HFFc6 (cell line): ENCODE measurements at places on chromosomes 11 and 22.

DNA sequence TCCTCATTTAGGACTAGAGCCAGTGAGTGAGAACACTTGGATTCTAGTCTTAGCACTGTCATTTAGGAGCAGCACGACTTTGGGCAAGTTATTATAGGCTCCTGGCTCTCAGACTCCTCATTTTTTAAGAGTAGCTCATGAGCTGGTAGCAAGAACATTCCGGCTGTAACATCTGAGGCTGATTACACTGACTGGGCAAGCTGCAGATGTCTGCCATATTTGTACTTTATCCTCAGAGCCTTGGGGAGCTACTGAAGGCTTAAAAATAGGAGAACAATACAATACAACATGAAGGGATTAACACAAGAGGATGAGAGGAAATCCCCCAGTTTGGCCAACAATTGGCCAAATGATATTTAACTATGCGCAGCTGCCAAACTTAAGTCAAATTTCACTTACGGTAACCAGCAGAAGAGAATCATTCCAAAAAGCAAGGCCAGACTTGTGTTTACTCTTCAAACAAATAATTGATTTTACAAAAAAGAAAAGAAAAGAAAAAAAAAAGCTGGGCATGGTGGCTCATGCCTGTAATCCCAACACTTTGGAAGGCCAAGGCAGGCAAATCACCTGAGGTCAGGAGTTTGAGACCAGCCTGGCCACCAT is 113.1 kb upstream of the ARHGAP42 start:
- DNase-seq: no peak

- no peak for DNase-seq
Measured at GRCh38 chr11:8041576-8041975, 39.4 kb upstream of the TUB start.

- DNase-seq: no peak
Measured at GRCh38 chr22:48449466-48450187, 1378.0 kb downstream of the BRD1 start.

- no peak for DNase-seq
Measured at GRCh38 chr11:122743949-122744348, 88.4 kb downstream of the UBASH3B start.

GRCh38 chr11:124068601-124069110 is 27.5 kb upstream of the OR10G7 start:
- no peak for DNase-seq

- DNase-seq: no peak
Measured at GRCh38 chr11:15968461-15969130, 387.8 kb downstream of the SOX6 start.

GRCh38 chr11:70623906-70624597 is 225.7 kb downstream of the CTTN start:
- DNase-seq: no peak

GRCh38 chr22:48751539-48752437 is 1075.9 kb downstream of the BRD1 start:
- no peak for DNase-seq

DNA sequence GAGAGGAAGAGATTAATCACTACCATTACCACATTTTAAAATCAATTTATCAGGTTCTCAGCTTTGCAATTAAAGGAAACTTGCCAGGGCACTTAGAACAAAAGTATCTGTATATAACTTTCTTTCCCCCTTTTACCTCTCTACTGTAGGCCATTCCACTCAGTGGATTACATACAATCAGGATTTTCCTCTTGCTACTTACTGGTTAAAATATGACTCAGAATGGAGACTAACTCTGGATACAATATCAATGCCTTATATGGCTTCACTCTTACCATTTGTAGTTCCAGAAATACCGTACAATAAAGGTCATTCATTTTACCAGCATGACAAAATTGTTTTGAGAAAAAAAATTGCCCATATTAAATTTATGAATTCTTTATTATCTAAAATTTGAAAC is 706.8 kb downstream of the KCNA4 start:
- DNase-seq: peak; percentile 73

- no peak for DNase-seq
Measured at GRCh38 chr11:78099666-78100065, 20.0 kb upstream of the NDUFC2 start.

GRCh38 chr11:68837583-68838571 is 3.8 kb downstream of the CPT1A start:
- no peak for DNase-seq
